ENCODE measurements at places on chromosomes 1 and 21.

DNA sequence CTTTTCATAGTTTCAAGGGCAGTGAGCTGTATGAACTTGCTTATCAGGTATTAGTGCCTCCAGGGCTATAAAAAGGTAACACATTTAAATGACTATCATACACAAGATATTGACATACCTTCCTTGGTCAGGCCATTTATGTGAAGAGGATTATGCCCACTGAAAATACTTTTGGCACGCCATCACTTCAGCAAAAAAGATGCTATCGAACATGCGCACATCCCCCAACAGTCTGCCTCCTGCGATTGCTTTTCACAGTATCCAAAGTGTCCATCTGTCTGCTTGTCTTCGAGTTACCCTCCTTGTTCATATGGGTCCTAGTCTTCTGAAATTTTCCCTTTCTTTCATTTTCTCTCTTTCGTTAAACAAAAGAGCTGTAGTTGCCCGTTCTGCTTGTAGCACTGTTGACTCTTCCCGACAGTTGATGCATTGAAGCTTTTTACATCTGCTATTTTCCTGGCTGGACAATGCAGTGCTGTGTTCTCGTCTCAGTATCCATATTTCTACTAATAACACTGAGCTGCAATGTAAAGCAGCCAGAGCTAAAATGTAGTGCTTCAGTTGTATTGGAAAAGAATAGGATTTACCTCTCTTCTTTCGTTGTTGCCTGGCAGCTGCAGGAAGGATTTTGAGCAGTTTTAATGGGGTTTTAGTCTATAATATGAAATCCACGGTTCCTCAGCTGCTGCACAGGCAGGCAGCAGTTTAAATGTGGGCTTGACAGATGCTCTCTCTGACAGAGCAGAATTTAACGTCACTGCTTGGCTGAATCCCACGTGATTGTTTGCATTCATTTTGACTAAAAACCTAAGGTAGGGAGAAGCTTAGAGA lies at the start of gene B3GALT2:
Gene B3GALT2 (minus strand): TSS at position 713 of the 831 bp plus-strand sequence. CDS start 5,051 bp downstream, outside the sequence.
- no peaks in the 10 kb centered on the region for H3K4me1 ChIP-seq
- no peaks in the 10 kb centered on the region for H3K36me3 ChIP-seq
- DNase-seq: peak; percentile 93
- no peaks in the 10 kb centered on the region for H3K27me3 ChIP-seq
- H3K27ac ChIP-seq: peak within 1 kb of the TSS; percentile 89

GRCh38 chr1:212699104-212699624 lies 476 bp downstream of the BATF3 start:
- H3K4me3 ChIP-seq: peak overlapping the region; percentile 50
- H3K27me3 ChIP-seq: peaks cover 46% of the 10 kb centered on the region
- H3K4me1 ChIP-seq: peaks cover 24% of the 10 kb centered on the region
- peak; percentile 34 for DNase-seq
- H3K36me3 ChIP-seq: no peaks in the 10 kb centered on the region
- no peak overlapping the region for H3K27ac ChIP-seq

DNA sequence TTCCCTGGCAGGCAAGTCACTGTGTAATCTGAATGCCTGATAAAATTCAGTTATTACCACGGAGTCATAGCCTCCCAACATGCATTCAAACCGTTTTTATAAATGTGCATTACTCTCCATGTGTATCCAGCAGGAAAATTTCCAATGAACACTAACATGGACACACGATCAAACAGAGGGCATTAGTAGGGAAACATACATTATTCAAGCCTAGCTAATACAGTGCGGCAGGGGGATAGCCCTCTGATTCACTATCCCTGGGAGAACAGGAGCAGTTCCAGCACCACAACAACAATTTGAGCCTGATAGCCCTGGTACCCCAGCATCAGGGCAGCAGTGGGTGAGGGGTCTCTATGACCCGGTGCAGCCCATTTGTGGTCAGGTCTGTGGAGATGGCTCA lies 35.8 kb upstream of the HMGB4 start:
- no peak overlapping the region for H3K27ac ChIP-seq
- H3K4me1 ChIP-seq: no peaks in the 10 kb centered on the region
- no peak overlapping the region for H3K4me3 ChIP-seq
- no peaks in the 10 kb centered on the region for H3K36me3 ChIP-seq
- no peaks in the 10 kb centered on the region for H3K27me3 ChIP-seq
- no peak for DNase-seq

DNA sequence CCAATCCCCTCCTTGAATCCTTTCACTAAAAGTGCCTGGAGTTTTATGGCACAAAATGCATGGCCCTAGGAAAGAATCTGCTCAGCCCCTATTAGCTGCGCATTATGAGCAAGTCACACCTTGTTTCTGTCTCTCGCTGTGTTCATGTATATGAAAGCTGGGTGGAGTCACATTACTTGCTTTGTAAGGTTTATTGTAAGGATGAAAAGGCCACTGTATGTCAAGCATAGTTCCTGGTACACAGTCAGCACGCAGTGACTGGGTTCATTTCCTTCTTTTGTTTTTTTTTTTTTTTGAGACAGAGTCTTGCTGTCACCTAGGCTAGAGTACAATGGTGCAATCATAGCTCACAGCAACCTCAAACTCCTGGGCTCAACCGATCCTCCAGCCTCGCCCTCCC lies 6.7 kb upstream of the SLC9A1 start:
- no peak for DNase-seq
- H3K36me3 ChIP-seq: no peaks in the 10 kb centered on the region

- peak; percentile 86 for DNase-seq
- no peak overlapping the region for H3K4me3 ChIP-seq
- no peaks in the 10 kb centered on the region for H3K27me3 ChIP-seq
Observed at GRCh38 chr1:66197785-66198184, 336.2 kb upstream of the SGIP1 start.

DNA sequence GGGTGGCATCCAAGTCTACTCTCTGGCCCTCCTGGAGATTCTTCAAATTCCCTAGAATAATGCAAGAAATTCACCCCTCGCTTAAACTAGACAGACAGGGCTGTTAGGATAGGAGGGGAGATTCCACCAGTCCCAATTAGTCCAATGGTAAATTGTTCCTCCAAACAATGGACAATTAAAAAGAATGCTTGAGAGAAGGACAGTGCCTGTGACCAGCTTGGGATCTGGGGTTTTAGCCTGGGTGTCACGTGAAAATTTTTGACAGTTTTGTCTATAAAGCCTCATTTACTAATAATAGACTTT lies 177.7 kb upstream of the RAB4A start:
- H3K27ac ChIP-seq: no peak overlapping the region
- peaks cover 2% of the 10 kb centered on the region for H3K4me1 ChIP-seq
- no peak overlapping the region for H3K4me3 ChIP-seq
- H3K36me3 ChIP-seq: no peaks in the 10 kb centered on the region
- no peak for DNase-seq
- H3K27me3 ChIP-seq: no peaks in the 10 kb centered on the region

- peaks cover 21% of the 10 kb centered on the region for H3K27me3 ChIP-seq
- no peaks in the 10 kb centered on the region for H3K36me3 ChIP-seq
- H3K4me1 ChIP-seq: peaks cover 65% of the 10 kb centered on the region
- DNase-seq: peak; percentile 33
- H3K27ac ChIP-seq: no peak overlapping the region
- H3K4me3 ChIP-seq: peak overlapping the region; percentile 52
Observed at GRCh38 chr1:39955547-39956539, 898 bp downstream of the MFSD2A start.

GRCh38 chr1:221078260-221078965 lies 199.2 kb downstream of the HLX start:
- peaks cover 5% of the 10 kb centered on the region for H3K4me1 ChIP-seq
- no peaks in the 10 kb centered on the region for H3K27me3 ChIP-seq
- no peak overlapping the region for H3K4me3 ChIP-seq
- no peaks in the 10 kb centered on the region for H3K36me3 ChIP-seq

DNA sequence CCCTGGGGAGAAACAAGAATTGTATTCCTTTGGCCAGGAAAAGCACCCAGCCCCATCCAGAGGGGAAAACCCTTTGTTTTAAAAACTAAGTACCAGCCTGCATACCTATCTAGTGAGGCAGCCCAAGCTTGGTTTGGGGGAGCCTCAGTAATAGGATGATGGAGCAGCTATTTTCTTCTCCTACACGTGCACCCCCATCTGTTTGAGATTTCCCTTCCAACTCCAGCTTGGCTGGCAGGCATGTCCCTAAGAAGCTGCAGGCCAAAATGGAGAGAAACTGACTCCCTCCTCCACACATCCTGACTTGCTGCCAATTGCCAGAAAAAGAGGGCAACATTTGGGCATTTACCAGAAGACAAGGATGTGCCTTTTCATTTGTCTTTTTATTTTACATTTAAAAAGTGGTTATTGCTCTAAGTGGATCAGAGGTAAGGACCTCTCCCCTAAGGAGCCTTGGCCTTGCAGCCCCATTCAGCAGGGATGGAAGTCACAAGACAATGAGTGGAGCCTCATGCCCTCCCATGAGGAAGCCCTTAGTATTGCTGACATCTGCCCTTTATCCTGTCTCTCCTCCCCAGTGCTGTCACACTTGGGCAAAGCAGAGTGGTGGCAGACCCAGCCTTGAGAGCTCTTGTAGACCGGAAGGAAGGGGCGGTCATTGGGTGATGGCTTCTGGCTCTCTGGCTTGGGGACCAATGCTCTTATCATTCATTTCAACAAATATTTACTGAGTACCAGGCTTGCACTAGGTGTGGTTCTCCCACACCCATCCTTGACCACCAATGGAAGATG lies 8.6 kb downstream of the FNDC5 start:
- peaks cover 30% of the 10 kb centered on the region for H3K4me1 ChIP-seq
- no peak overlapping the region for H3K27ac ChIP-seq
- no peak overlapping the region for H3K4me3 ChIP-seq
- H3K27me3 ChIP-seq: no peaks in the 10 kb centered on the region

- no peak overlapping the region for H3K4me3 ChIP-seq
- no peaks in the 10 kb centered on the region for H3K27me3 ChIP-seq
- DNase-seq: no peak
- peaks cover 71% of the 10 kb centered on the region for H3K36me3 ChIP-seq
- no peak overlapping the region for H3K27ac ChIP-seq
- no peaks in the 10 kb centered on the region for H3K4me1 ChIP-seq
Observed at GRCh38 chr1:154926201-154926600, 10.3 kb downstream of the PMVK start.

DNA sequence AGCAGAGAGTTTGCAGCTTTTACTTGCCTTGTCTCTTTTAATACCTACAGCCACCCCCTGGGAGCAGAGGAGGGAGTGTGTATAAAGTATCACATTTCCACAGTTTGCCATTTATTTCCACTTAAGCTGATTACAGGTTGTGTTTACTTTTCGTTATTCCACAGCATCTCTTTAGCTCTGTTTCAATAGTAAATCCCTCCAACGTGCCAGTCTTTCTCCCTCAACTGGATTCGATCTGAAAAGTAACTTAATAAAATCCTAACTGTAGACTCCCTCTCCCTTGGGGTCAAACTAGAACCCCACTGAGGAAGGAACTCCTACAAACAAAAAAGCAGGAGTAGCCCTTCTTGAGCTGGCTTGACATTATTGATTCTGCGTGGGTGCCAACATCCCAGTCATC lies 3.1 kb upstream of the FCGR2A start:
- no peaks in the 10 kb centered on the region for H3K4me1 ChIP-seq
- DNase-seq: no peak
- H3K4me3 ChIP-seq: no peak overlapping the region
- peaks cover 12% of the 10 kb centered on the region for H3K27me3 ChIP-seq

GRCh38 chr1:205488074-205488723 lies 16.3 kb upstream of the CDK18 start:
- H3K27ac ChIP-seq: no peak overlapping the region
- no peak overlapping the region for H3K4me3 ChIP-seq
- DNase-seq: peak; percentile 69
- H3K4me1 ChIP-seq: peaks cover 17% of the 10 kb centered on the region
- peaks cover 49% of the 10 kb centered on the region for H3K27me3 ChIP-seq

DNA sequence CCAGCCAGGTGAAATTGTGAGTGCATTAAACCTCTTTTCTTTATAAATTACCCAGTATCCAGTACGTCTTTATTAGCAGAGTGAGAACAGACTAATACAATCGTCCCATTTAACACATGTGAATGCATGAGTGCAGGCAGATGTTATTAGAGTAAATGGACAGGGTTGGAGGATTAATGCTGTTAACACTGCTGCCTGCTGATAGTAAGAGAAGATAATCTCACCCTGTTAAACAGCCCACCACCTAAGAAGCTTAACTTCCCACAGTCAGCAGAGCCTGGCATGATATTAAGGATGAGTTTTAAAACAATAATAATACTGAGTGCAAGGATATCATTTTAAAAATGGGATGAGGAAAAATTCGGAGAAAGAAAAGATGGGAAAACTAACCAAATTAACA lies 181.4 kb upstream of the LHX8 start:
- no peak overlapping the region for H3K27ac ChIP-seq
- no peak overlapping the region for H3K4me3 ChIP-seq
- H3K36me3 ChIP-seq: no peaks in the 10 kb centered on the region
- DNase-seq: no peak
- no peaks in the 10 kb centered on the region for H3K27me3 ChIP-seq

GRCh38 chr1:245560316-245560859 lies 405.6 kb downstream of the KIF26B start:
- peaks cover 4% of the 10 kb centered on the region for H3K27me3 ChIP-seq
- H3K4me3 ChIP-seq: no peak overlapping the region
- no peaks in the 10 kb centered on the region for H3K36me3 ChIP-seq
- no peak for DNase-seq

- no peak for DNase-seq
- no peak overlapping the region for H3K27ac ChIP-seq
- H3K27me3 ChIP-seq: no peaks in the 10 kb centered on the region
- H3K4me1 ChIP-seq: no peaks in the 10 kb centered on the region
Observed at GRCh38 chr1:179313004-179313403, 19.4 kb downstream of the SOAT1 start.

DNA sequence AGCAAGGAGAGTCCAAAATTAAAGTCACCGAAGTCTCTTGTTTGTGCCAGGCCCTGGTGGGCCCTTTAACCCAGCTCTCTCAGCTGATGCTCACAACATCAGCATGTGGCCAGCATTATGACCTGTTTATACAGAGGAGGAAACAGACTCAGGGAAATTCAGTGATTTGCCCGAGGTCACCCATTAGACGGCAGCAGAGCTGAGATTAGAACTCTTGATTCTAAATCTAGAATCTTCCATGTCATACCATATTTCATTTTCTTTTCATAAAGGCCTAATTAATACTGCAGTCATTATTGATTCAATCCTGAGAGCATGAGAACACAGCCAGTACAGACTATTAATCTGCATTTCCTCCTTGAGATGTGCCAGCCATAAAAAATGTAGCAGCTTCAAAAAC lies 63.7 kb downstream of the KCNN3 start:
- peaks cover 81% of the 10 kb centered on the region for H3K4me1 ChIP-seq
- no peak for DNase-seq
- no peaks in the 10 kb centered on the region for H3K36me3 ChIP-seq
- no peak overlapping the region for H3K27ac ChIP-seq
- no peak overlapping the region for H3K4me3 ChIP-seq
- peaks cover 8% of the 10 kb centered on the region for H3K27me3 ChIP-seq

- no peak overlapping the region for H3K4me3 ChIP-seq
- no peaks in the 10 kb centered on the region for H3K36me3 ChIP-seq
- no peaks in the 10 kb centered on the region for H3K4me1 ChIP-seq
Observed at GRCh38 chr1:240577095-240577494, 34.9 kb downstream of the GREM2 start.

GRCh38 chr1:109368464-109368863 lies 29.3 kb downstream of the SORT1 start:
- H3K4me3 ChIP-seq: no peak overlapping the region
- no peak overlapping the region for H3K27ac ChIP-seq
- no peak for DNase-seq
- H3K36me3 ChIP-seq: peaks cover 11% of the 10 kb centered on the region
